ENCODE measurements at places on chromosomes 13 and 19.

DNA sequence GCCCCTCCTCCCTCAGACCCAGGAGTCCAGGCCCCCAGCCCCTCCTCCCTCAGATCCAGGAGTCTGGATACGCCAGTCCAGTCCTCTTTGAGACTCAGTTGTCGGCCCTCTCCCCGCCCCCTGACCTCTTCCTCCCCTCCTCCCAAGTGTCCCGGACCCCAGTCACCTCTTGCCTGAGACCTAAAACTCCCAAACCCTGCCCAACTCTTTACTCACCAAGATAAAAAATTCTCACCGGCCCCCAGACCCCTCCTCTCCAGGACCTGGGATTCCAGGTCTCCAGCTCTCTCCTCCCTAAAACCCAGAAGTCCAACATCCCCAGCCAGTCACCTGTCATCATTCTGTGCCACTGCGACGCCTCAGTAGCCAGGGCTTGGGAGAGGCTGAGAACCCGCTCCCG, 1.4 kb upstream of the HSD17B14 start:
- DNase-seq = no peak

GRCh38 chr13:80563439-80563838, 222.5 kb upstream of the SPRY2 start:
- DNase-seq = no peak

DNA sequence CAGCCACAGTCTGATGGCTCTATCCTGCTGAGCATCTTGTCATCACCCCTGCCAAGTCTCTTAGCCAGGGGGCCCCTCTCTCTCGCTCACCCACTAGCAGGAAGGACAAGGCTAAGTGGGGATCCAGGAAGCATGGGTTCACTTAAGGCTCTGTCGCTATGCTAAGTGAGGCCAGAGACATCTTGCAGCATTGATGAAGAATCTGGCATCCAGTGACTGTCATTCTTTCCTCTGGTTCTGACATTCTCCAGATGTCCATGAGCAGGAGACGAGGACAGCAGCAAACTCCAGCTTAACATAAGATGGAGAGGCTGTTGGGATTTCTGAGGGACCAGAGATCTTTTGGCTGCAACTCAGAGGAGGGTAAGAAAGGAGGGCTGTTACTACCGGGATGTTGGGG, 230.2 kb downstream of the TSHZ3 start:
- DNase-seq = no peak

- DNase-seq = no peak
Observed at GRCh38 chr13:60288569-60288968, 108.5 kb upstream of the TDRD3 start.

GRCh38 chr13:78160793-78161192, 242.2 kb upstream of the EDNRB start:
- no peak for DNase-seq

DNA sequence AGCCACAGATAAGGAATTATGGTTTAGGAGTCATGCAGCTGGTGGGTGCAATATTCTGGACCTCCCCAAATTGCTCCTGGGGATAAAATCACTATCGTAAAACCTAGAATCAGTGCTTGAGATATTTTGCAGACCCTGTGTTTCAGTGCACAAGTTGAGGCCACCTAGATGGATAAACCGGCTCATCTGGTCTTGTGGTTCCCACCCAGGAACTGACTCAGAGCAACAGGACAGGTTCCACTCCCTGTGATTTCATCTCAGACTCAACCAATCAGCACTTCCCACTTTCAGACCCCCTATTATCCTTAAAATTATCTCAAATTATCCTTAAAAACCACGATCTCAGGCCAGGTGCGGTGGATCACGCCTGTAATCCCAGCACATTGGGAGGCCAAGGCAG, 21.0 kb downstream of the FBXL12 start:
- no peak for DNase-seq

GRCh38 chr19:45047188-45047797, 8.4 kb downstream of the CLASRP start:
- DNase-seq = no peak

DNA sequence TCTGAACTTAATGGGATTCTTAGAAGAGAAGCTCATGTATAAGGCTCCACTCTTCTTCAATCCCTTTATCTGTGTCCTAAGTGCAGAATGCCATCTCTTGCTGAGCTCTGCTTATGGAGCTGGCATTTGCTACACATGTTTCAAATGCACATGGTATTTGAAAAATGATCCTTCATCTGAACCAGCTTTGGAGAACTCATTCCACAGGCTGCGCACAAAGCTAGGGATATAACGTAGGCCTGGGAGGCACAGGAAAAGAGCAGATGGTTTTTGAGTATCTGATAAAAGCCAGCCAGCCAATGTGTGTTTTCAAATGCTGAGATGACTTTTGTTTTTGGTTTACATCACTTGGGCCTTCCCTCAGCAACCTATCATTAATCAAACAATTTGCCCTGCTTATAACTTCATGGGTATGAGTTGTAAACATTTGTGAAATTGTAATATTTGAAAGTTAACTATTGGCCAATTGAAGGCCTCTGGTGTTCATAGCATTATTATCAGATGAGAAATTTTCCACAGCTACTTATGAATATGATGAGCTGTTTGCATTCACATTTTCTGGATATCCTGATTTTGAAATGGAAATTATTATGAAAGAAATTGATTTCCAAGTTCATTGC, 729.0 kb downstream of the FGF9 start:
- DNase-seq = no peak

- DNase-seq = no peak
Observed at GRCh38 chr19:41261474-41262190, 2.5 kb upstream of the HNRNPUL1 start.

DNA sequence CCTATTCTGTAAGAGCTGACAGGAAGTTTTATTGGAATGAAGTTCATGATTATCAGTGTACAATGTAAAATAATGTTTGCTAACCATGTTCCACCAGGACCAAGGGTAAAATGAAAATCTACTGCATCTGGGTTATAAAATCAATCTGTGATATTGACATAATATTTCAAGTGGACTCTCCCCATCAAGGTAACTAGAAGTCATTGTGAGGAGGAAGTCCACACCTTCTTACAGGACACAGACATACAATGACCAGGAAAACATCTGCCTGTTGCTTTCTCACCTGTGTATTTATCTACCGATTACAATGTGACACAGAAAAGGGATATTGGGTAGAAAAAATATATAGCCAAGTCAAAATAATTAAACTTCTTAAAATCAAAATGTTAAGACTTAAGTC, 140.7 kb upstream of the RFC3 start:
- DNase-seq = no peak

DNA sequence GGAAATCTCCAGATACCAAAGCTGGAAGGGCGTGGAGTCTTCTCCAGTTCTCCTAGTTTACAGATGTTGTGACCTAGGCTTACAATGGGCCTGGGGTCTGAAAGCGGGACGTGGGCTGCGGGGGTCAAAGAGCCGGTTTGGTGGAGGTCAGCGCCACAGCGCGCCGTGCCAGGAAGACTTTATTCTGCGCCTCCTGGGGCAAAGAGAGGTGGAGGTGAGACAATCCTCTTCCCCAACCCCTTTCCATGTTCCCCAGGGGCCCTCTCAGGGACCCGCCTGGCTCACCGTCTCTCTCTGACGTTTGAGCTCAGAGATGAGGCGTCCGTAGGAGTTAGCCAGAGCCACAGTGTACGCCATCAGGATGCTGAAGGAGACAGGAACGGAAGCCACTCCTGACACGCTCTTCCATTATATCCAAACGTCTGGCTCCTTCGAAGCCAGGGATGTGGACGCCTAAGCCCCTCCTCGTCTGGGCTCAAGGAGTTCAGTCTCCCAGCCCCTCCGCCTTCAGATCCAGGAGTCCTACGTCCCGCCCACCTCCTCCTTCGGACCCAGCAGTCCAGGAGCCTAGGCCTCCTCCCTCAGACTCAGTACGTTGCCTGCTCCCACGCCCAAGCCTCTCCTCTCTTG, 776 bp upstream of the LENG1 start:
- no peak for DNase-seq

DNA sequence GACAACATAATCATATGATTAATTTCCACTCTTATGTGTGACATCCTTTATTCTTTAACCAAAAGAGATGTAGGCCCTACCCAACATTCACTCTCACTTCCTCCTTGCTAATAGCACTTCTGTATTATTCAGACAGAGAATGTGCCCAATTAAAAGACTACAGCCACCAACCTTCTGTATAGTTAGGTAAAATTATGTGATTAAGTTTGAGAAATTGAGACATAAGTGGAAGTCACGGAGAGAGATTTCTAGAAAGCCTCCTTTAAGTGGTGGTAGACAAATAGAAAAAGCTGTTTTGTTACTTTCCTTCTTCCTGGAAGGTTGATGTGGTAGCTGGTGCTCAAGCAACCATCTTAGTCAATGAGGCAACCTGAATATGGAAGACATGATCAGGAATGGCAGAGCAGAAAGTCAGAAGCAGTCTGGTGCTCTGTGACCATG, 14.8 kb downstream of the EPSTI1 start:
- no peak for DNase-seq

- DNase-seq = no peak
Observed at GRCh38 chr13:50419896-50420295, 404.7 kb downstream of the KCNRG start.

Data from fibroblast of the conjunctiva (primary cell).